ENCODE measurements at places on chromosomes 7 and 10.

DNA sequence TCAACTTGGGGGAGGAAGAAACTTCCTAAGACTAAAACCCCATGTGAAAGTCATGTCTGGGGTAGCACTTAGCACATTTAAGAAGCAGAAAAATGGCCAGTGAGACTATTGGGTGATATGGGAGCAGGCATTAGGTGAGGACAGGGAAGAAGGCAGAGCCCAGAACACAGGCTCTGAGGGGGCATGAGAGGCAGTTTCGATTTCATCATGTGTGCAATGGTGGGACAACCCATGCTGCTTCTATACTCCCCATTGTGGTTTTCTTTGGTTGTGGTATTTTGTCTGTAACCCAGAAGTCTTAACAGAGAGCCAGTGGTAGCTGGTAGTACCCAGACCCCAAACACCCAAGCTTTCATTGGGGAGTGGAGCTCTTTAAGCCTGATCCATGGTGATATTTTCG lies 752.0 kb downstream of the GRID1 start:
- DNase-seq, result no peak

DNA sequence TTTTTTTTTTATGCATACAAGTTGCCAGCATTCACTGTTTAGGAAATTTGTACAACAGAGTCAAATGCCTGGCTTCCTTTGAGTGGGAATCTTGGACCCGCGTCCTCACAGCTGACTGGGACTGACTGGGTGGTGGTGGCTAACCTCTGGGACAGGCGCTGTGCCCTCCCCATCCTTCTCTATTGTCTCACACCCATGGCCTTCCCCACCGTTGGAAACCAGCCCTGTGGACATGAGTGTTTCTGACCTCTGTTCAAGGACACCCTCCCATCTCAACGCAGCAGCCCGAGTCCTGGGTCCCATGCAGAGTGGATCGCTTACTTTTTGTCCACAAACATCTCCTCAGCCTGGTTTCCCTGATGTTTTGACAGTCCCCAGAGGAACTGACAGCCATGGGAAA lies 125.1 kb upstream of the PPIF start:
- DNase-seq, result no peak

- DNase-seq, result no peak
These were observed 3.4 kb downstream of the HIPK2 start for GRCh38 chr7:139774376-139774775.

DNA sequence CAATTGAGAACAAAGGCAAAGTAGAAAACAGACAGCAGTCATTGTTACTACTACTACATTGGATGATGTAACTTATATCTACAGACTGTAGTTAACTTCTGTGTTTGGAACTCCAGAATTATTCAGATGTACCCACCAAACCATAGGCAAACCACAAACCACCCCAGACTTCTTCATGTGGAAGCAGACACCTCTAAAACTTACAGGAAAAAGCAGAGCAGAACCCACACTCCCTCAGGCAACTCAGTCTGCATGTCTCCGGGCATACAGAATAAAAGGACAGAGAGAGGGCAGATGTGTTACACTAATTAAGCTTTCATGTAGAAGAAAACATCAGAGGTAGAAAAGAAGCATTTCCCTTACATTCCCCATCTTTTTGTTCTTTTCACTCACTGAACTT lies 9.0 kb downstream of the LSM5 start:
- no peak for DNase-seq

- no peak for DNase-seq
These were observed 99.5 kb downstream of the HTR5A start for GRCh38 chr7:155169498-155170065.

DNA sequence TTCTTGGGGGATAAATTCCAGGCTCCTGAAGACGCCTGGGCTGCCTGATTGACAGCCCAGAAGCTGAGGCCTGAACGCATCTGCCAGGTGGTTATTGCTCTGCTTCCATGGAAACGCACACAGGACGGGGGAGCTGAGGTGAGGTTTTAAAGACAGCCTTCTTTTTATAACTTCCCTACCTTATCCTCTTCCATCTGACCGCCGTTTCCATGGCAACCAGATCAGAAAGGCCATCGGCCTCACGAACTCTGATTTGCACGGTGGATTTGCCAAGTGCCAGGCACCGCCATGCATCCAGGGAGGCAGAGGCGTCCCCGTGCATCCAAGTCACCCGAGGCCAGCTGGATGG lies 260.9 kb downstream of the ADARB2 start:
- DNase-seq, result no peak

- DNase-seq, result no peak
These were observed 165.8 kb upstream of the PRSS1 start for GRCh38 chr7:142583446-142583845.

- no peak for DNase-seq
These were observed 53.9 kb downstream of the SYPL1 start for GRCh38 chr7:106057962-106058927.

GRCh38 chr7:107799647-107800264 lies 3.3 kb downstream of the SLC26A3 start:
- DNase-seq, result no peak

- DNase-seq, result peak; percentile 30
These were observed 103.6 kb downstream of the LYZL1 start for GRCh38 chr10:29392376-29393021.

DNA sequence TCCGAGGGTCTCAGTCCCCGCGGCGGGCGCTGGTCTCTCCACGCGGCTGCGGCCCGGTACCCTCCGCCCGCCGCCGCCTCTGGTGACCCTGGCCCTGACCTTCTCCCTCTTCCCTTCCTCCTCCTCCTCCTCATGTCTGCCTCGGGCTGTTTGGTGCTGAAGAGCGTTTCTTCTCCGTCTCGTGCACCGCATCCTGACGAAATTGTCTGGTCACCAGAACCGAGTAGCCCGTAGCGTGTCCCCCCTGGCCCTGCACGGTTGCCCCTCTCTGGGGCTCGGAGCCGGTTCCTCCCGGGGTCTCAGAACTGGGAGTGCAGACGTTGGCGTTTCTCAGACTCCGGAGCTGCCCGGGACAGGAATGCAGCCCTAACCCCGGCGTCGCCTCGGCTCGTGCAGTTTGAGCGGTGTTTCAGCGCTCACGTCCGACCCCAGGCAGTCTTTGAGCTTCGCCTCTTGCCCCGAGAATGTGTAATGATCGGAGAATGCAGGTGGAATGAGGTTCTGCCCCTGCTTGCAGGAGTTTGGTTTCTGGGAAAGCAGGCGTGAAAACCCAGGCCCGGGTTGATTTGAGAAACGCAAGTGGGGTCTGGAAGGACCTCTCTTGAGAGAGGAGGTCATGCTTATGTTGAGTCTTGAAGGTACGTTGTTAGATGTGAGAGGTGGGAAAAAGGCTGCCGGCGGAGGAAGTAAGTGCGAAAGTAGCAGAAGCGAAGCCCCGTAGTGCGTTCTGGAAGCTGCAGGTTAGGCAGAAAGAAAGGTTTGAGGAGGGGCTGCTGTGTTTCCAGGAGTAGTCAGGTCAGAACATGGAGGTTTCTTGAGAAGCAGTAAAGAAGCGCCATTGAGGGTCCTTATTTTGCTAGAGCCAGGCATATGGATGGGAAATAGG lies 743 bp downstream of the RBM17 start:
- DNase-seq, result peak; percentile 13

DNA sequence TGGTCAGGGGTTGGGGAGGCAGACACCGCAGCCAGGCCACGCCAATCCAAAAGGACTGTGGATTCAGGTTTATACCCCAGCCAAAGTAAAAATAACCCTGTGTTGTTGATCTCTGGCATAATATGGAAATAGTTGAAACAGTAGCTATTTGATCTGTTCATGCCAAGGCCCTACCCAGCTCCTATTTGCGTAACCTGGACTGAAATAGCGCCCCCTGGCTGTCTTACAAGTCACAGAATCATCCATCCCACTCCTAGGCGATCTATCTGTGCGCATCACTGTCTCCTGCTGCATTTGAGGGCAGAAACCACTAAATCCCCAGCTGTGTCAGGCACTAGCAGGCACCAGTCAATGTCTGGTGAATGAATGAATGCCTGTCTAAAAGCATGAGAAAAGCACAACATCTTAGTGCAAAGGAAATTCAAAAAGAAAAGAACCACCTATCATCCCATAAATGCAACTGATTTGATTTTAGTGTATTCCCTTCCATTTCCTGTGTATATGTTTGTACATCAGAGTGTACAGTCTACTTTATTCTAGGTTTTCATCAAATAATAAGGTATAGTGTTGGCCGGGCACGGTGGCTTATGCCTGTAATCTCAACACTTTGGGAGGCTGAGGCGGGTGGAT lies 160.0 kb downstream of the SLIT1 start:
- peak; percentile 73 for DNase-seq

GRCh38 chr10:131770946-131771633 lies 129.7 kb upstream of the PPP2R2D start:
- DNase-seq, result no peak

DNA sequence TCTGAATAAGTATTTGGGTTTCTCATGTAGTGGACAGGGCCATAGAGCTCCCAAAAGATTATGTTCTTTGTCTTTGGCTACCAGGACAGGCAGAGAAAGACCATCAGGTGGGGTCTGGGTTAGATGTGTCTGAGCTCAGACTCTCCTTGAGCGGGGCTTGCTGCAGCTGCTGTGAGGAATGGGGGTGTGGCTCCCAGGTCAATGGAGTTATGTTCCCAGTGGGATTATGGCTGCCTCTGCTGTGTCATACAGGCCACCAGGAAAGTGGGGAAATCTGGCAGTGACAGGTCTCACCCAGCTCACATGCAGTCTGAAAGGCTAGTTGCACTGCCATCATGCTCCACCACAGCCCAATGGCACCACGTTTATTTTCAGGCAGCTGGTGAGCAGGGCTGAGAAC lies 97.0 kb upstream of the FERD3L start:
- no peak for DNase-seq

- DNase-seq, result no peak
These were observed 268.6 kb downstream of the SEC23IP start for GRCh38 chr10:120161111-120161510.

DNA sequence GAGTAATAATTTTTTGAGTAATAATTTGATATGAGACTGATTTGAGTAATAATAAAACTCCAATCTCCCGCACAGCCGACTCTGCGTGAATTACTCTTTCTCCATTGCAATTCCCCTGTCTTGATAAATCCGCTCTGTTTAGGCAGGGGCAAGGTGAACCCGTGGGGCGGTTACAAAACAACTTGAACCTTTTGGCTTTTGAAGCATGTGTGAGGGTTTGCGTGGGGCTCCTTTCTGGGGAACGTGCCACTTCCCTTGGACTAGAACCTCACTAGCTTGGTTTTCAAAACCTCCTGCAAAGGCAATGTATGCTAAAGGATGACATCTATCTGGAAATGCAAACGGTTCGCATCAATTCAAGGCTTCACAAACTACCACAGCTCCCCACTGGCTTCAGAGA lies 1.5 kb downstream of the CRPPA start:
- no peak for DNase-seq

DNA sequence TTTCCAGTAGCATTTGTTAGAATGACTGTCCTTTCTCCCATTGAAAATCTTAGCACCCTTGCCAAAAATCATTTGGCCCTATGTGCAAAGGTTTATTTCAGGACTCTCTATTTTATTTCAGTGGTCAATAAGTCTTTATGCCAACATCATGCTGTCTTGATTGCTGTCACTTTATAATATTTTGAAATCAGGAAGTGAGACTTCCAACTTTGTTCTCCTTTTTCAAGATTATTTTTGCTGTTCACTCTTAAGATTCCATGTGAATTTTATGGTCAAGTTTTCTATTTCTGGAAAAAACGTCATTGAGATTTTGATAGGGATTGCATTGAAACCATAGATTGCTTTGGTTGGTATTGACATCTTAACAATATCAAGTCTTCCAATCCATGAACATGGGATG lies 65.1 kb downstream of the PAXIP1 start:
- DNase-seq, result no peak

DNA sequence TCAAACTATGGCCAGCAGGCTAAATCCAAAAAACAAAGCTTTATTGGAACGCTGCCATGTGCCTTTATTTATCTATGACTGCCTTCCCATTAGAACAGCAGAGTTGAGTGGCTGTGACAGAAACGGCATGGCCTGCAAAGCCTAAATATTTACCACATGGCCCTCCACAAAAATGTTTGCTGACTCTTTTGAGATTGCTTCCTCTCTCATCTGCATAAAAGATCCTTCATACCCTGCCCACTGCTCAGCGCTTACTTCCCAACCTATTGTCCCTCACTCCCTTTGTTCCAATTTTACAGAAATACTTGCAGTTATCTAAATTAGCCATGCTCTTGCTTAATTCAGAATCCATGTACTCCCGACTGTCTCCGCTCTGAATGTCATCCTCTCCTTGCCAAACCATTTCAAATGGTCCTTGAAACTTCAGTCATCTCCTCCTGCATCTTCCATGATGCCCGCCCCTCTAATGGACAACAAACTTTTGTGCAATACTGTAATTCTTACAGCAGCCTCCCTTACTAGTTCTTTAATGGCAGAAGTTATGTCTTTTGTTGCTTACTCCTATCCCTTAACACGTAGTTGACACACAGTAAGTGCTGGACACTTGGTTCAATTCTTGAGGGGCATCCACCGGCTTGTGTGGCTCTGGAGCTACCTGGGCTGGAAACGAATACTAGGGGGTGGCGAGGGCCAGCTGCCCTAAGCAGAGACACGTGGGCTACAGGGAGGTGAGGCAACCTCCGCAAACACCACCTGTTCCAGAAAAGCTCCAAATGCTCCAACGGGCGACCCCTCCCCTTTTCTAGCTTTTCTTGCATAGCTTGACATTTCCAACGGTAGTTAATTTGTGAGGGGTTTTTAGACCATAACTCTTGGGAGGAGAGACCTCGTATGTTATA lies 832 bp downstream of the XRCC2 start:
- DNase-seq, result peak; percentile 21

- DNase-seq, result no peak
These were observed 88.8 kb downstream of the NRBF2 start for GRCh38 chr10:63221950-63222349.

Measured in hematopoietic multipotent progenitor cell treated with erythropoietin and hydrocortisone succinate and interleukin-3 and kit ligand, for 17 days (in vitro differentiated cells).